ENCODE measurements at places on chromosomes 5 and 9.

DNA sequence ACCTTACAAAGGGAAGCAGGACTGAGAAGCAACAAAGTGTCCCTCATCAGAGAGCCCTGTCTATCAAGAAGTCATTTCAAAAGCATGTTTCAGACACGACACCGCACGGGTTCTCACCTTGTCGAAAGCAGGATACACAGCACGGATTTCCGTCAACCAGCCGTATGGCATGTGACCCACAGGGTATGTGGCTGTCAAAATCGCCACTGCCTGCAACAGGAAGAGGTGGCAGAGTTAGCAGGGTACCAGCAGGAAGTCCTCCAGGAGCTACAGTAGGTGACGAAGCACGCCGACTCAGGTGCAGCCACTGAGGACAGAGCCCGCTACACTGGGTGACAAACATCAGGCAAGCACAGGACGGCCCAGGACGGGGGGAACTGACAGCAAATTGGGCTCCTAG is 81.2 kb downstream of the OTULIN start:
- DNase-seq = no peak

DNA sequence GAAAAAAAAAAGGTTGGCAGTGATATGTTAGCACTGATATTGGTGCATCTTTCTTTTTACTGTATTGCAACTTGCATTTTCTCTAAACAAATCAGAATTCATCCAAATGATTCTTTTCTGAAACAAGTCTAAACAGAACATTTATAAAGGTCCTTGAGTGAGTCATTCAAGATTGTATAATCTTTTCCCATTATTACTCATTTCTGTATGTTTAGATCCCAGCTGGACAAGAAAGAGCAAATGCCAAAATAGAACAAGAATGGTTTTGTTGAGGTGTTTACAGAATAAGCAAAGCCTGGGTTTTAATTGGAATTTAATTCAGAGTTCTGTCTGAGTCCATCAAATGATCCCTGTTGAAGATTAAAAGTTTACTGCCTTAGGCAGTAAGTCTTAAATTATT is 112.3 kb downstream of the VCAN start:
- no peak for DNase-seq

DNA sequence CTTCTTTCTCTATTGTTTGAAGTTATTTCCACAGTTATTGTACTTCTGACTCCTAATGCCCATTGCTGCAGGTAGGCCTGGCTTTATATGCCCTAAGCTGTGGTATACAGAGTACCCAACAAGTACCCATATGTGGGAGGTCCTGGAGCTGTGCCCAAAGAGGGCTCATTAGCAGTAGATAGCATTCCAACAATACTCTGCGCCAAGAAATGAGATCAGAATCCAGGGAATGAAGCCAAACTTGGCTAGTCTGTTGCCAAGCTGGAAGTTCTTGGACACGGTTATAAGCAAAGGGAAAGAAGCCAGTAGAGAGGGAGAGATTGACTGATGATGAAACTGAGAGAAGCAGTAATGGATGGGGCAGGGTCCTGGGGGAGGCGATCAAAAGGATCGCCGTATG is 29.7 kb upstream of the FAM169A start:
- no peak for DNase-seq

DNA sequence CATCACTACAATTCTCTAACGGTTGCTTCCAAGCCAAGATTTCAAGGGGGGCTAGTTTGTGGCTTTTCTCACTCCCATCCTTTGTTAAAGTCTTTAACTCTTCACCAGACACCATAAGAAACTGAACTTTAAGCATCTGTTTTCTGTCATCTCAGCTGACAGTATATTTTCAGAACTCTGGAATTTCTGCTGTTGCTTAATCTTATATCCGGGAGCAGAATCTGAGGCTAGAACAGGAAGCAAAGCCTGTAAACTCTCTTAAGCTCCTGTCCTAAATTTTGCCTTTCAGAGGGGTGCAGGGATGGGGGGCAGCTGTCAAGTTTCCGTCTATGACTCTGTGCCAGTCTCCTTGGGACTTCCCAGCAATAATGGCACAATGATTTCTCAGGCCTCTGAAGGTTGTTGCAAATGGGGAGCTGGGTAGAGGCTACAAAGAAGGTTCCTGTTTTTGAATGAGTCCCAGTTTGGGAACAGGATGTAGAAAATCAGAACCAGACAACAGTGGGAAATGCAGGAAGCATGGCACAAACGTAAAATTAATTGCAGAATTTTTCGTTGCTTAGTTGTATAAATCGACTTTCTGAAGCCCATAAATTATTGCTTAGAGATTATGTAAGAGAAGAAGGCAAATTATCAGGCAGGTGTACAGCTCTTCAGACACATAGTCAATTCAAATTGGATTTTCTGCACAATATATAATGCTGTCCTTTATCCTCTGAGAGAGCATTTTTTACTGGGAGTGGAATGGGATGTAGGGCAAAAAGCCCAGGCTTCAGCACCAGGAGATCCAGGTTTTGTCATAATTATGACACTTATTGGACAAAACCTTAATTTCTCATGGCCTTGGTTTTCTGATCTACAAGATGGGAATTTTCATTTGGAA is 430.9 kb downstream of the DMAC1 start:
- no peak for DNase-seq

- no peak for DNase-seq
These were observed 65.3 kb downstream of the MARCHF3 start for GRCh38 chr5:126965061-126965475.

DNA sequence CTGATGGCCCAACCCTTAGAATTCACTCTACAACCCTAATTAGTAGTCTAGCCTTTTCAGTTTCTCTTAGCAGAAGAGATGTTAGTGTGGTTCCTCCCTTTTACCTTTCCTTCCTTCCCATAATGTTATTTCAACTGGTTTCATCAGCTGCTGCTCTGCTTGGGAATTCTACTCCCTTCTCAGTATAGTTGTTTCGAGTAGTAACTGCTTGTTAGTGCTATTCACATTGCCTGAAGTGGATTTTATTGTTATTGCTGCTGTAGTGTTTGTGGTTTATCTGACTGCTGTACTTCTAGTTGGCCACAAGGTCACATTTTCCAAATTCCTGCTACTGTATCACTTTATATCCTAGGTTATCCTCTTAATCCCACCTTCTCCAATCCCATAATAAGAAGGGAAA is 29.7 kb downstream of the SMIM15 start:
- DNase-seq = no peak

DNA sequence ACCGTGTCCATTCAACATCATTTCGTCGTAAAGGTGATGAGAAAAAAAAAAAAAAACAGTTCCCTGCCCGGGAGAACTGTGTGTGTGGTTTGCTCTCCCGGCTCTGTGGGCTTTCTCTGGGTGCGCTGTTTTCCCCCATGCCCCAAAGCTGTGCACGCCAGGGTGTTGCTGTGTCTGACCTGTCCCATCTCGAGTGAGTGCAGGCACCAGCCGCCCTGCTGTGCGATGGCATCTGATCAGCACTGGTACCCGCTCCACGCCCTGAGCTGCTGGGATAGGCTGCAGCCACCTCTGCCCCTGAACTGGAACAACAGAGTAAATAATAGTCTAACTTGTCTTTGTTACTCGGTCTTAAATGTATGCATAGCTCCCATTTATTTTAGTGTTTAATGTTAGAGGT is 33.3 kb downstream of the CEP72 start:
- DNase-seq = no peak

Measured in activated gamma-delta T cell (primary cell).